ENCODE measurements at places on chromosomes 1 and 21.
A peak's percentile ranks its signal among the peaks of the same experiment; 100 is the strongest.

- no peak for DNase-seq
These were observed 33.2 kb downstream of the KCND3 start for GRCh38 chr1:111956155-111956771.

DNA sequence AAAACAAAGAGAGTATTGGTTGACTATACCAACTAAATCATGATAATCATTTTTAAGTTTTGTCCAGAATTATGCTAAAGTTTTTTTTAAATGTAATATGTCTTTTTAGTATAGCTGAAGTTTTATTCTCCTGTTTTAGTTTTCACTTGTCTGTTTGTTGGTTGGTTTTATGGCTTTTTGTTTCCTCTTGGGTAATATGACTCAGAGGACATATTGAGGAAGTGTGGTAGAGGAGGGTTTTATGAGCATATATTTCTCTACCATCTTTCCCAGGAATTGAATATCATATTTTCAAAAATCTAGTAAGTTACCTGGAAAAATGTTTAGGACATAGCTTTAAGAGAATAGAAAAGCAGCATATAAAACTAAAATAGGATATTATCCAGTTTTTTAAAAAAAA is 68.6 kb upstream of the MCOLN3 start:
- no peak for DNase-seq

DNA sequence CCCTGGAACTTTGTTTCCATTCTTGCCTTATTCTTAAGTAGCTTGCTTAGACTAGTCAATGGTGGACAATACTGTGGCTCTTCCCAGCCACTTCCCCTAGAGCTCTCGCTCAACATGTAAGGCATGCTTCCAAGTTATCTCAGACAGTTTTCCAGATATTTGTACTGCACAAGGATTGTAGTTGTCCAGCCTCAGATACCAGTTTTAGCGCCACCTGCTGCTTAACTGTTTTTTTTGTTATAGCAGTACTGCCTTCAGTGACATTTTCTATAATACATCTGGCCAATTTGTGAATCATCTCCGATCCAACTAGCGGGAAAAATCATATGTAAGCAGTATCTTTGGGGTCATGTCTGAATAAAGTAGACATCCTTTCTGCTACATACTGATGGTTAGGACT is 346.7 kb upstream of the ADGRL4 start:
- peak; percentile 40 for DNase-seq

GRCh38 chr1:167114725-167115124 is 20.9 kb downstream of the STYXL2 start:
- no peak for DNase-seq

DNA sequence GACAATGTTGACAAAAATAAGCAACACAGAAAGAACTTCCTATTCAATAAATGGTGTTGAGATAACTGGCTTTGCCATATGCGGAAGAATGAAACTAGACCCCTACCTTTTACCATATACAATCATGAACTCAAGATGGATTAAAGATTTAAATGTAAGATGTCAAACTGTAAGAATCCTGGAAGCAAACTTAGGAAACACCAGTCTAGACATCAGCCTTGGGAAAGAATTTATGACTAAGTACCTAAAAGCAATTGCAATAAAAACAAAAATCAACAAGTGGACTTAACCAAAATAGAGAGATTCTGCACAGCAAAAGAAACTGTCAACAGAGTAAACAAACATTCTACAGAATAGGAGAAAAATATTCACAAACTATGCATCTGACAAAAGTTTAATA is 16.1 kb upstream of the CLDN8 start:
- DNase-seq = no peak

DNA sequence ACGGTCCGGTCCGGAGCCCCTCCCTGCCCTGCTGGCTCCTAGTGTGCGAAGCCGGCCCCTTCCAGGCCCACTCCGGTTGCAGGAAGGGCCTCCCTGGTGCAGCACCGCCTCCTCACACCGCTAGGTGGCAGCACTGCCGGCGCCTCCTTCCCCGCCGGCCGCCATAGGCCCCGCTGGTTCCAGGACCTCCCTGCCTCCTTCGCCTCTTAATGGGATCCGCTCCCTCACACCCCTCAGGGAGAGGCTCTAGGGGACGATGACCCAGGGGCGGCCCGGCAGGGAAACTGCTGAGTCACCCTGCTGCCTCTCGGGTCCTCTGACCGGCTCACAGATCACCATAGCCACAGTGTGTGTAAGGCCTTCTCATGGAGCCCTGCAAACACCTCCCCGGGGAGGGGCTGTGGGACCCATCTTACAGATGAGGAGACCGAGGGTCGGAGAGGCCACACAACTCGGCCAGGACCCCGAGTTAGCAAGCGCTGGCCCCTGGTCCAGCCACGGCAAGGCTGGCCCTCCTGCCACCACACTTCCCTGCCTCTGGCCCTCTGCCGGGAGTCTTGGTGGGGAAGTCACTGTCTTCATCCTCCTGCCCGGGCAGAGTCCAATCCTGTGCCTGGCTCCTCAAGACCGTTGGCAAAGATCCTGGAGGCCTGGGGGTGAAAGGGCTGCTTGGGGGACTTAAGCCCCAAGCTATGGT is 1.6 kb upstream of the AJAP1 start:
- DNase-seq = peak; percentile 86

DNA sequence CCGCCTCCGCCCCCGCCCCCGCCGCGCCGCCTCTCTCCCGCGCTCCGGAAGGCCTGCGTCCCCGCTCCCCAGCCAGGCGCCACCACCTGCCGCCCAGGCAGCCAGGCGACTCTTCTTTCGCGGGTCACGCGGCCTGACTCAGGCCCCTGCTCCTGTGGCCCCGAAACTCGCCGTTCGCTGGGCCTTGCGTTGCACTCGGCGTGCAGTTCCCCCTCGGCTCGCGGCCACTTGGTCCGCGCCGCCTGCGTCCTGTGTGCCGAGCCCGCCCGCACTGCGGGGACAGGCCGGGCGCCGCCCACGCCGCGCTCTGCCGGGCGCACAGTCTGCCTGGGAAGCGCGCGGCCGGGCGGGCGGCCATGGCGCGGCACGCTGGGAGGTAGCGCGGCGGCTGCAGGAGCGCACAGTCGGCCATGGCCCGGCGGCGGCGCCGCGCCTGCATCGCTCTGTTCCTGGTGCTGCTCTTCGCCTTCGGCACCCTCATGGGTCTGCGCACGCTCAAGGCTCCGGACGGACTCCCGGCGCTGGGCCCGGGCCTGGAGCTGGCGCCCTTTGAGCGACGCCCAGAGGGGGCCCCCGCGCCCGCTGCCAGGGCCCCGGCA is at the start of gene MANEAL:
TSS of gene MANEAL (plus strand) at position 75 of the 599 bp plus-strand sequence. CDS start at position 411, 336 bp downstream.
- DNase-seq = peak; percentile 87

- DNase-seq = no peak
These were observed 53.5 kb downstream of the LRRC8B start for GRCh38 chr1:89578151-89578550.

DNA sequence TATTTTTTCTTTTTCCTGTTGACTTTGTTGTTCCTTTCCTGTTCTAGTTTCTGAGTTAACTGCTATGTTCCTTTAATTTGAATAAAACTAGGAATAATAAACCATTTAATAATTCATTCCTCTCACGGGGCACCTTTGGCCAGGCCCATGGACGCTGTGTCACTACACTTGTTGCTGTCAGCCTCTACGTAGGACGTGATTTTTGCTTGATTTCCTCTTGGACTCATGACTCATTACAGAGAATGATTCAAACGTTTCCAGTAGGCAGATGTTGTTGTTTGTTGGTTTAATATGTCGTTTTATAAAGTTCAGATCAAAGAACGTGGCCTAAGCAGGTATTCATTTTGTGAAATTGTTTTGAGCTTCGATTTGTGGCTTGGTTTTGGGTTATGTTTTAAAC is 9.1 kb upstream of the SLC19A1 start:
- DNase-seq = no peak

DNA sequence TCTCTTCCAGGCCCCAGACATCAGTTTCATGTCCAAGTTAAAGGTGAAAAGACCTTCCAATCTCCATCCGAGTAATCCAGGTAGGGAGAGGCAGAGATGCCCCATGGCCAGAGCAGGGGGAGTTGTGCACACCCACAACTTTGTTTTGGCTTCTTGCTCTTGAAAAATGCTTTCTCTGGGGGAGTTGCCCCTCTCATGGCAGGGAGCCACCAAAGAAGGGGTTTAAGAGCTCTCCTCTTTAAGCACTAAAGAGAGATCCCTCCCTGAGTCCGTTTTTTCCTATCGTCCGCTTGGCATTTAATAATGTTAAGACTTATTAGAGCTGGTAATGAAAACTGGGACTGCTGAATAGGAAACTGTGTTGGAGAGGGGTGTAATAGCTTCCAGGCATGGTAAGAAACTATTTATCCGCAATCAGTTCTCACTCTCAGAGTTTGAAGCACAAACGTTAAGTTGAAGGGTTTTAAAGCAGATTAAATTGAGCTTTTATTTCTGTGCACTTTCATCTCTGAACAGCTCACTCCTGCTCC is 8.3 kb downstream of the PAX7 start:
- no peak for DNase-seq

- no peak for DNase-seq
These were observed 26.4 kb downstream of the HSPG2 start for GRCh38 chr1:21910558-21911204.

- no peak for DNase-seq
These were observed 81.6 kb upstream of the CD55 start for GRCh38 chr1:207239874-207240273.
